IMR-90 (cell line): ENCODE measurements at places on chromosomes 5 and 9. TPM values are rescaled to one million over a fixed set of nuclear protein-coding genes. Genes with fewer than 3 reads are reported as not detected.

DNA sequence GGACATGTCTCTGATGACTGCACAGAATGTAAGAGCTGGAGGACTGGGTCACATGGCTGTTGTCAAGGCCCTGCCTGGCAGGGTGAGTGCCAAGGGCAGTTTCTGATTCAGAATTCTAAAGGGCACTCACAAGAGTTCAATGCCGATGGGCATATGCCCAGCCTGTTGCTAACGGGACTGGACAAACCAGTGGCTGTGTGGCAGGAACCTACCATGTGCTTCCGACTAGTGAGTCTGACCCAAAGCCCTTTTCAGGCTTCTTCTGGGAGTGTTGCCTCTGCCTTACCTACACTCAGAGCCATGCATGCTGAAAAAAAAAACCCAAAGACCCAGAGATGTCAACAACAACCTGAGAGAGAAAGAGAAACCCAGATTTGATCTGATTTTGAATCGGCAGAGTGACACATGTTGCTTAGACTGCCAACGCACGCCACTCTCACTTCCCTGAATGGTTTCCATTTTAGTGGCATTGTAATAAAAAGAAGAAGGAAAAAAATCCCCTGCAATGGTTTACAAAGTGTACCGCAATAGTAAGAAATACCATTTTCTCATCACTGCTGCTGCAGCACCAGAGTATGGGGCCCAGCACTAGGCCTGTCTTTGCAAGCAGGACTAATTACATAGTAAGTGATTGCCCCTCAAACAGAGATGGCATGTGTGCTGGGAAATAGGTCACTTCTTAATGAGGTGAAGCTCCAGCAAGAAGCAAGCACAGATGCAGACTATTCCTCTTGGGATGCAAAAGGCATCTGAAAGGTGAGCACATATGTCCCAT is 194.3 kb downstream of the PALM2AKAP2 start:
- DNase-seq = no peak

- DNase-seq = no peak
Observed at GRCh38 chr9:14961372-14962068, 51.3 kb upstream of the FREM1 start.

- no peak for DNase-seq
Observed at GRCh38 chr5:69374911-69375446, 5.4 kb downstream of the RAD17 start.

The NSD1 gene
- total RNA-seq = 31.0 and 34.2 TPM in 2 replicates

- DNase-seq = no peak
Observed at GRCh38 chr5:151225475-151225874, 1.6 kb upstream of the CCDC69 start.

DNA sequence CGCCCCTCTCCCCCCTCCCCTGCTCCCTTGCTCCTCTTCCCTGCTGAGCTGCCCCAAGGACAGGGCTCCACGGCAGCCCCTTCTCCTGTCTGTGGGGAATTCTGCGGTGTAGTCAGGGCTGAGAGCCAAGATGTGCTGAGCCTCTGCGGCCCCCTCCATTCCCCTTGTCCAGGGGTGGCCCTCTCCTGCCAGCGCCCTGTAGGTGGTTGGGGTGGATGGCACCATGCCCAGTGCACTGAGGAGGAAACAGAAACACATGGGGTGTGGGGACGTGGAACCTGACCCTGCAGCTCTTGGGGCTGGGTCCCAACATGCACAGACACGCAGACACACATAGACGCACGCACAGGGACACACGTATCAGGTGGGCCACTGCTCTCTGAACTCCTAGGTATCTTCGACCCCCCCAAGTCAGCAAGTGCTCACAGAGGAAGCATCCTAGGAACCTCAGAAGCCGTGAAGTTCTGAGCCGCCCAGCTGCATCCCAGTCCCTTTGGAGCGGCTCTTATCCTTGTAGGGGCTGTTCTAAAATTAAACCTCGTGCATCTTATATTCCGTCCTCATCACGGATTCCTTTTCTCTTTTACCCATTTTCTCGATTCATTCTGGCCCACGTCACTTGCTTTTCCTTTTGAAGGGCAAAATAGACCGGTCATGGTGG is 64.8 kb downstream of the HMCN2 start:
- no peak for DNase-seq

DNA sequence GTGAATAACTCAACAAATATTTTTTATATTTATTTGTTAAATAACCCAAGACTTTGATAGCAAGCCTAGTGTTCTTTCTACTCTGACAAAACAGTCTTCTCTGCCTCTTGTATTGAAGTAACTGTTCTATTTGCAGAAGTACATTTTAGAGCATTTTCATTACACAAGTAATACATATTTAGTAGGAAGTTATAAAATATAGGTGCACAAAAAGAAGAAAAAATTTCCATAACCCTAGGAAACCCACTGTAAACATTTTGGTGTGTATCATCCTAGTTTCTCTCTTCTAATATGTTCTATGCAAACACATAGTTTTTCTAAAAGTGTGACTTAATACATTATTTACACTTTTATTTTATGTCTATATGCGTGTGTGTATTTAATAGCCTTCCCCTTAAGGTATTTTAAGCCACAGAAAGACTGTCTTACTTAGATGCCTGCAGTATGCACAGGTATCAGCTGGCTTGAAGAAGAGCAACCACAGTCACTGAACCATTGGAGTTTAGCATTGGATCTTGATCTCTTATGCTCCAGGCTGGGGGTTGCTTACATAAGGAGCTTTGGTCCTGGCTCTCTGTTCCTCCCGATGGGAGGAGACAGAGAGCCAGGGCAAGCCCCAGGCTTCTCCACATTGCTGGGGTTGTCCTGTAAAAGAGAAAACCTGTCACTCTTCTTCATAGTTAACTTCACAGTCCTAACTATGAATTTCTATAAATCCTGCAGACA is 3.8 kb downstream of the SELENOP start:
- peak; percentile 4 for DNase-seq

- DNase-seq = peak; percentile 17
Observed at GRCh38 chr9:121640076-121640475, 11.4 kb upstream of the DAB2IP start.

The SLC34A1 gene
- not detected in 2 replicates for total RNA-seq

GRCh38 chr5:84249918-84250630 is 134.6 kb downstream of the EDIL3 start:
- DNase-seq = peak; percentile 79

The SOWAHA gene
- under 0.01 TPM in 1 of 2 replicates, not detected in the other for total RNA-seq

The AUH gene
- 8.1 and 12.8 TPM in 2 replicates for total RNA-seq

The LCN1 gene
- not detected in 2 replicates for total RNA-seq

The IL3 gene
- not detected in 2 replicates for total RNA-seq

The PHF24 gene
- total RNA-seq = not detected in 2 replicates

- DNase-seq = no peak
Observed at GRCh38 chr5:6058055-6058715, 320.2 kb downstream of the MED10 start.

DNA sequence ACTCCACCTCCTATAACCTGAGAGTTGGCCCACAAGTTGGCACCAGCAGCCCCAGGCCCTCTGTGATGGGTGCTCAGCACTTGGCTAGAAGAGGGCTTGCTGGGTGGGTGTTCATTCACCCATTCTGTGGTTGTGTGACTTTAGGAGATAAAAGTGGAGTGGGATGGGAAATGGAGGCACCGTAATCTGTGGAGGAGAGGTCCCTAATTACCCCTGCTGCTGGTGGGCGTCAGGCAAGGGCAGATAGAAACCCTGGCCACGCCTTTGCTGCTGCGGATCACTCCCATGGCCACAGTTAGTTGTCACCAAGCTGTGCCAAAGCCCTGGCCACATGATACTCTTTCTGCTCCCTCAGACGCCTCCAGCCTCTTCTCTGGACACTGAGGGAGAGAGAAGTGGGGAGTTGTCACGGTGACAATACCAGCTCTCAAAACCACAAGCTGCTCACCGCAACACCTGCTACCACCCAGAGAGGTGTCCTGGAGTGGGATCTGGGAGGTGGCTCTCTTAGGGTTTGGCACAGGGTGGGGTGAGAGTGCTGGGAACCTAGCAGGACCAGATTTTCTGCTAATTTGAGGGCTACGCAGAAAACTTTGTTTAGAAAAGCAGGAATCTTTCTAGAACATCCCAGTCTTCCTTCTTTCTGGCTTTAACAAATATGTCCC is 12.0 kb upstream of the NEUROG1 start:
- no peak for DNase-seq

GRCh38 chr5:140345919-140346347 is 470 bp downstream of the HBEGF start:
- peak; percentile 66 for DNase-seq

The AQP3 gene
- 3.3 and 3.8 TPM in 2 replicates for total RNA-seq

DNA sequence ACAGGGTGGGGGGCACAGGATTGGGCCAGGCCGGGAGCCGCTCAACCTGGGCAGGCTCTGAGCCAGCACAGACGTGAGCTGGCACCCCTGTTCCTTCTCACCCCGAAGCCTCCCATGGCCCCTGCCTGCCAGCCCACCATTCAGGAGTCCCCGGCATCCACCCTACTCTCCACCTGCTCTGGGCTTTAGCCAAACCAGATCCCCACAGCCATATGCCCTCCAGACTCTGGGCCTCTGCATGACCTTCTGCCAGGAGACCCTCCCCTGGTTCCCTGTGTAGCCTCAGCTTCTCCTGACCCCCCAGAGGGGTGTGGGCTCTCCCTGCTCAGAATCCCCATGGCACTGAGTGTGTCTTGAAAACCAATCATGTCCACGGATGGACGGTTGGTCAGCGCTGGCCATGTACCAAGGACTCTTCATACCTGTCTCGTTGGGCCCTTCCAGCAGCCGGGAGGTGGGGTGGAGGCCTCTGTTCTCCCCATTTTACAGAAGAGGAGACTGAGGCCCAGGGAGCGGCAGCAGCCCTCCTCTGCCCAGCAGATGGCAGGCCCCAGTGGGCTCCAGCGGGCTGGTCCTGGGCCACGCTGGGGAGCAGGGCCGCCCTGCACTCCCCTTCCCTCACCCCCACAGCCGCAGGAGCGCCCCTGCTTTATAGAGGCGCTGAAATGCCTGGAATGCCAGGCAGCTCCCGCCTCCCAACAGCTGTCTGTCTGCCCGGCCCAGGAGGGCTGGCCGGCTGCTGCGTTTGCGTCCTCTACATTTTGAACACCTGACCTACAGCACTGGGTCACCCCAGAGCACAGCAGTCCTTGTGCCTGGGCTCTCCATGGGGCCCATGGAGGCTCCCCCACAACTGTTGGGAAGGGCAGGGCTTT is 3.5 kb upstream of the MYMK start:
- DNase-seq = no peak

DNA sequence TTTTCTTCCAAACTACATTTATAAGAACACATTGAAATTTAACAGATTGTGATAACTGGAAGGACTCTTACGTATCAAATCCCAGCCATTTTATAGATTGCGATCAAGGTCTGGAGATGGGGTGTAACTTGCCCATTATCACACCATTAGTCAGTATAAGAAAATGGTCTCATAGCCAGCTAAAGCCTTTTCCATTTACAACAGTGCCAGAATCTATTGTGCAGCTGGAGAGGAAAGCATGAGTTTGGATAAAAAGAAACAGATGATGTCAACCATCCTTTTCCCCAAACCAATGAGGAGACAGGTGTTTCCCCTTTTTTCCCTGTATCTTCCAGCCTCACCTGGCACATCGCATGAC is 658.8 kb downstream of the ACTL7B start:
- no peak for DNase-seq

The SPATA24 gene
- 4.3 and 4.4 TPM in 2 replicates for total RNA-seq

The ANKRD18A gene
- not detected in 2 replicates for total RNA-seq

The PRRT1B gene
- not detected in 2 replicates for total RNA-seq

GRCh38 chr9:26324786-26325443 is 567.7 kb downstream of the CAAP1 start:
- DNase-seq = peak; percentile 62

The CCDC152 gene
- 0.90 and 1.9 TPM in 2 replicates for total RNA-seq

DNA sequence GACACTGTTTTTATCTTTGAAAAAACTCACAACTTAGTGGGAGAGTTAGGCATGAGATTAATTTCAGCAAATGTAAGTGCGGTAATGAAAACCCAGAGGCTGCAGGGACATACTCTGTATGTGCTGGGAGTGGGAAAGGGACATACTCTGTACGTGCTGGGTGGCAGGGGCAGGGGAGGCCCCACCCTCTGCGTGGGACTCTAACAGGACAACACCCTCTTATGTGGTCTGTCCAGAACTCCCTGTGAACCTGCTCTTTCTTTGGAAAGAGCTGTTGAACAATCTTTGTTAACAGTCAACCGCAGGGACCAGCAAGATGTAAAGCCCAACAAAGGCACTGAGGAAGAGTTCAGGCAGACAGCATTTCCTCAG is 2.4 kb downstream of the MLANA start:
- DNase-seq = no peak

DNA sequence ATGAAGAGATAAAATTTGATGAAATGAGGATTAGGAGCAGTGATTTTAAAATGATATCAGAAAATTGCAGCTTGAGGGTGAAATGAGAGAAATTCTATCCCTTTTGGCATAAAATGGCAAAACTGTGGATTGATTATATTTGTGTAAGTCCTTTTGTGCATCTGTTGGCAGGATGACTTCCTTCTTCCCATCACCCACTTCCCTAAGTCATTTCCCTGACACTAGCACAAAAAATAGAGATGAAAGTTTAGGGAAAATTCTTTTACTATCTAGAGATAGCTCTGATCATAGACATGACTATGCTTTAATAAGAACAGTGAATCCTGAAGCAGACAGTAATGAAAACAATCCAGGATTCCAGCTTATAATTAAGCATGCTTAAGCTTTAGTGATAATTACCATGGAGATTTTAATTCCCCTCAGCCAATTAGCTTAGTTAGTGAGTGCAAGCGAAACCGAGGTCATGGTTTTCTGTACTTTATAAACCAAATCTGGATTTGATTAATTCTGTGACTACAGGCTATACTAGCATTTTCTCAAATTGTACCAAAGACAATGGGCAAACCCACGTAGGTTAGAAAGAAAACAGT is 163.6 kb upstream of the TARS1 start:
- DNase-seq = no peak

- no peak for DNase-seq
Observed at GRCh38 chr5:140027807-140028206, 15.3 kb downstream of the NRG2 start.

GRCh38 chr9:16294133-16294770 is 576.2 kb downstream of the BNC2 start:
- no peak for DNase-seq

DNA sequence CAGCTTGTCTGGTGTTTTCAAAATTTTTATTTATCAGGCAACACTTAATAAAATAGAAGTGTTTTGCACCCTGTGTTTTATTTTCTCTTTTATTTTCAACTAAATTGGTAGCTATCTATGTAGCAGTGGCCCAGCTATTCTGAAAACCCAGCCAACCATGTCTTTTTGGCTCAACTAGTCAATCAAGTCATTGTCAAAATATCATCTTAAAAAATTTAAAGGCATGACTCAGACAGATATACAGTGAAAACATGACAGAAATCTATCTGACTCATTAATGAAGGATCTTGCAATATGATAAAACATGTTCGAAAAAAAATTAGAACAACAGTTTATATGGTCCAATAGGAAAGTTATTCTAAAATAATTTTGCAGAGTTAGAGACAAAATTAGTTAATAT is 75.1 kb downstream of the HSD17B4 start:
- DNase-seq = peak; percentile 36

- no peak for DNase-seq
Observed at GRCh38 chr9:121839726-121840500, 188.5 kb downstream of the DAB2IP start.
